Activated T-cell treated with anti-CD3 and anti-CD28 coated beads for 48 hours (primary cell): ENCODE measurements at places on chromosomes 12 and 14.

- no peak for DNase-seq
Measured at GRCh38 chr14:24880689-24881088, 169.3 kb downstream of the STXBP6 start.

DNA sequence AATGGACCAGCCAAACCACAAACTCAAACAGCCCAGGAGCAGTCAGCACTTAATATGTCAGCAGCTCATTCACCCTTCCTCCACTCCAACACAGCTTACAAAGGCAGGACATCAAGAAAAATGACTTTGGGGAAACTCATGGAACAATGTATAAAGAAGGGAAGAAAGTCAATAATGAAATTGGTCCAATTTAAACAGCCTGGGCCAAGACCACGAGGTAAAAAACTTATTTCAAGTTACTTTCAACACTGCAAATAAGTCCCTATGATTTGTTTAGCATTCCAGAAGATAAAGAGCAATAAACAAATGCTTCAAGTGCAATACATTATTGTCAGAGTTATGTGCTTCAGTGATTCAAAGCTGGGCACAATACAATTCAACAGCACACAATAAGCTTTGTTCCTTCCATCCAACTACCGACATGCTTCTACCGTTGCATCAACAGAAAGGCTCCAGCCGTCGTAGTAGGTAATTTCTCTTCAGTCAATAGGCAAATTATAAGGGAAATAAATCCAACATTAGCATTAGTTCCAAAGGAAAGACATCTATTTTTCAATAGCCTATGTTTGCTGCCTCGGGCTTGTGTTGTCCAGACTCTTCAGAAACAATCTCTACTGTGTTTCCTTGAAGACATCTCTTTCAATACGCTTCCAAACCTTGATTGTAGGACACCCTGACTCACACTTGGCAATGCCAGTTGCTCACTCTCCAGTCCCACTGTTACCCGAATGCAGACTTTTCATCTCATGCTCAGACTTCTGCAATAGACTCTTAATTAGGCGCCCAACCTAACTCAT is 225.7 kb downstream of the NUAK1 start:
- DNase-seq, result no peak

DNA sequence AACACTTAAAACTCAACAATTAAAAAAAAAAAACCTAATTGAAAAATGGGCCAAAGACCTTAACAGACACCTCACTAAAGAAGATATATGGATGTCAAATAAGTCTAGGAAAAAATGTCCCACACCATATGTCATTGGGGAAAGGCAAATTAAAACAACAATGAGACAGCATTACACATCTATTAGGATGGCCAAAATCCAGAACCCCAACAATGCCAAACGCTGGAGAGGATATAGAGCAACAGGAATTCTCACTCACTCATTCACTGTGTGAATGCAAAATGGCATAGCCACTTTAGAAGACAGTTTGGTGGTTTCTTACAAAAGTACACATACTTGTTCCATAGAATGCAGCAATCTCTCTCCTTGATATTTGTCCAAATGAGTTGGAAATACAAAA is 173.7 kb downstream of the SLC25A21 start:
- no peak for DNase-seq

- no peak for DNase-seq
Measured at GRCh38 chr12:52946797-52947547, 1.9 kb upstream of the KRT18 start.

DNA sequence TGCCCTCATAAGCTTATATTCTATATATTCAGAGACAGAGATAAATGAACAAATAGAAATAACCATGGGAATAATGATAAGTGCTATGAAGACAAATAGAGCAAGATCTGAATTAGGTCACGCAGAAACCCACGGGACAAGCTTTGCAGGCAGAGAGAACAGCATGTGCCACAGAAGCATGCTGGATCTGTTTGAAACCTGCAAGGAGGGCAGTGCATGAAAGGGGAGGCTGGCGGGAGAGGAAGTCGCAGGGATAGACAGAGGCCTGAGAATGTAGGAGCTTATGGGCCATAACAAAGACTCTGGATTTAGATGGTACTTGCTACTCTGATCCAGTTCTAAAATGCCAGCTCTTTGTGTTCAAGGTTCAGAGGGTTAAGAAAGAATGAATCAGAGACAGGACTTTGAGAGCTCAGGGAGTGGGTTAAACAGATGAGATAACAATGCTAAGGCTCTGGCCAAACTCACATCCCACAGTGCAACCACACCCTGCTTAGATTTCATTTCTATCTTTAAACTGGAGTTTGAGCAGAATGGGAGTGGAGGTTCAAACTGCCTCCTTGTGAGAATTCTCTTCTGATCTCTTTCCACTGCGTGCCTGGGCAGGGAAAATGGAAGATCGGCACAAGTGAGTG is 49.2 kb upstream of the PPP1R12A start:
- no peak for DNase-seq

- DNase-seq, result no peak
Measured at GRCh38 chr14:75630695-75631452, 29.8 kb downstream of the ERG28 start.

GRCh38 chr14:85390236-85390635 is 139.7 kb upstream of the FLRT2 start:
- no peak for DNase-seq

DNA sequence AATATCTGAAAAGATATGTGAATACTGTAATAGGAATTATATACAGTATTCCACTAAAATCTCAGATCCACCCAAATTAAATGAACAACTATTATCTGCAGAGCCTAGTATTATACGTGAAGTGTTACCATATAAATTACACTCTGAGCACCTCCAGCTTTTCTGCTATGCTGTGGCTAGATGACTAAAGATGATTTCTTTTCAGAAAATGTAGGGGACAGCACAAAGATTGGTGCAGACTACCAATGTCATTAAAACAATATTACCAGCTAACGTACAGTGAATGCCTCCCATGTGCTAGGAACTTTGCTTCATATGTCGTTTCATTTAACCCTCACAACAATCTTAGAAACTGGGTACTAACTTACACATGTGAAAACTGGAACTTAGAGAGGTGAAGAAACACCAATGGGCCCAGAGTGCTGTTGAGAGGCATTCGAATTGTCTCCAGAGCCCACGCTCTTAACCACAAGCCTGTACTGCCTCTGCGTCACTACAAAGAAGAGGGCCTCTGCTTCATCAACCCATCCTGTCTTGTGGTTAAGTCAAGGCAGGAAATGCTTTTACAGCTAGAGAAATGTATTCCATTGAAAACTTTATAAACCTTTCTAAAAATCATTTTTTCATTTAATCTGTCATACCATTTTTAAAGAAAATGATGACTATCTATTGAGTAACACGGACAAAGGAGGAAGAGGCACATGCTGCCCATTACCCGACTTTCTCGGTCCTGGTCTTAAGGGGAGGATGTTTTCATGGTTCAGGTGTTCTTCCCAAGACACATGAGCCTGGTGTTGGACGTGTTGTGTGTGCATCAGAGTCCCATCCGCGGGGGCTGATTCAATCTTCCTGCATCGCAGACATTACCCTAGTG is 1.3 kb downstream of the GPR65 start:
- peak; percentile 41 for DNase-seq

DNA sequence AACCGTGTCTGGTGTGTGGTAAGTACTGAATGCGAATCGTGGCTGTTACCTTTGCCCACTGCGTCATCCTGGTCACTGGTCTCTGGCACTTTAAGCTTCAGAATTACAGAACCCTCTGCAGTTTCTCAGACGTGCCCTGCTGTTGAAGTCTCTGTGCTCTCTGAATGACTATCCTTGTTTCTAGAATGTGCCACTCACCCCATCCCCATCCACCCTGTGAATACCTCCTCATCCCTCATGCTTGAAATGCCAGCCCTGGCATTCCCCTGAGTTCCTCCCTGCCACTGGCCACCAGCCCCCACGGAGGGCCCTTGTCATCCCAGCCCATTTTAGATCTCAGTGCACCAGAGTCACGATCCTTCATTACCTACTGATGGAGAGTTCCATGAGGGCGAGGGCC is 21.3 kb downstream of the TPCN1 start:
- DNase-seq, result no peak

DNA sequence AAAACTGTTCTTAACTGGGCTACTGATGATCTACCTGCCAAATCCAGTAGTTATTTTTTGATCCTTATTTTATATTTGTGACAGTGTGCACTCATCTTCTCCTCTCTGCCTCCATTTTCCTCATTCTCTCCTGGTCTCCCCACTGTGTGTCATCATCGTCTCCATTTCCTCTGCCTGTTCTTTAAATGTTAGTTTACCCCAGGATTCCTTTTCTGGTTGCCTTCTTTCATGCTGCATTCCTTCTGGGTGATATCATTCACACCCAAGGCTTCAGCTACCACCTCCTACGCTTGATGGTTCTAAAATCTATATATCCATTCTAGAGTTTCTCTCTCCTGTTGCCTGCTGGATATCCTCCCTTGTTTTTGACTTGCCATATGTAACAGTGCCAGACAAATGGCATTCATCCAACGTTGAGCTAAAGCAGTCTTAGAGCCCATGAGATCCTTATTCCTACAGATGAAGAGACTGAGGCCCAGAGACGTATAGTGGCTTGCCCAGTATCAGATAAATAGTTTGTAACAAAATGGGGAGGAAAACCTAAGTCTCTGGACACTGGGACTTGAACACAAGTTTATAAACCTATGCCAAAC is 109.5 kb downstream of the DIP2B start:
- no peak for DNase-seq

- no peak for DNase-seq
Measured at GRCh38 chr14:90406384-90406798, 9.6 kb downstream of the CALM1 start.

DNA sequence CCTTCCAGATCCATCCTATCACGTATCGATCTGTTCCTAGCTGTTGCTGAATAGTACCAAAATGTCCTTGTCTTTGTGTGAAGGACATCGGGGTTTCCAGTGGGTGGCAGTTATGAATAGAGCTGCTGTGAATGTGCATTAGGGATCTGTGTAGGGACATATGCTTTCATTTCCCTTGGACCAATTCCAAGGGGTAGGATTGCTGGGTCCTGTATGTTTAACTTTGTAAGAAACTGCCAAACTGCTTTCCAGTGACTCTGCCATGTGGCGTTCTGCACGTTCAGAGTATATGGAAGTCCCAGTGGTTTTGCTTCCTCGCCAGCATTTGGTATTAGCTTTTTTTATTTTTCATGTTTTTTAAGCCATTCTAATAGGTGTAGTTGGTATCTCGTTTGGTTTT is 28.6 kb downstream of the PACS2 start:
- no peak for DNase-seq

DNA sequence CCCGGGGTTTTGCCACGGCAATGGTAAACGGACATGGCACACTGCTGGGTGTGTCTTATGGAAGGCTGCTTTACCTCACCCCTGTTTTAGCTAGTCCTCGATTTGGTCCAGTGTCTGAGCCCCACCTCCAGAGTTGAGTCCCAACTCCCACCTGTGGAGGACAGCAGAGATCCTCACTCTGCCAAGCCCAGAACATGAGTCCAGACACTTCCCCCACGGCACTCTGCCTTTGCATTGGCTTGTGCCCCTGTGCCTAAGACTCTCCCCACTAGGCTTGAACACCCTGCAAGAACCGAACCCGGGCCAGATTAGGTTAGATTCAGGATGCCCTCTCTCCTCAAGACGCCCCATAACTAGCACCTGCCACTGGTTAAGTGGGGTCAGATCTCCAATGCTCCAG is 59.8 kb upstream of the C14orf180 start:
- no peak for DNase-seq

GRCh38 chr12:91813701-91814100 is 331.9 kb downstream of the BTG1 start:
- no peak for DNase-seq

GRCh38 chr14:68450391-68451120 is 342.3 kb downstream of the ZFP36L1 start:
- no peak for DNase-seq

- DNase-seq, result no peak
Measured at GRCh38 chr12:6333029-6333428, 8.8 kb downstream of the TNFRSF1A start.

- no peak for DNase-seq
Measured at GRCh38 chr12:77613411-77613810, 217.3 kb upstream of the NAV3 start.

- DNase-seq, result no peak
Measured at GRCh38 chr12:131753757-131754156, 42.9 kb downstream of the SFSWAP start.

DNA sequence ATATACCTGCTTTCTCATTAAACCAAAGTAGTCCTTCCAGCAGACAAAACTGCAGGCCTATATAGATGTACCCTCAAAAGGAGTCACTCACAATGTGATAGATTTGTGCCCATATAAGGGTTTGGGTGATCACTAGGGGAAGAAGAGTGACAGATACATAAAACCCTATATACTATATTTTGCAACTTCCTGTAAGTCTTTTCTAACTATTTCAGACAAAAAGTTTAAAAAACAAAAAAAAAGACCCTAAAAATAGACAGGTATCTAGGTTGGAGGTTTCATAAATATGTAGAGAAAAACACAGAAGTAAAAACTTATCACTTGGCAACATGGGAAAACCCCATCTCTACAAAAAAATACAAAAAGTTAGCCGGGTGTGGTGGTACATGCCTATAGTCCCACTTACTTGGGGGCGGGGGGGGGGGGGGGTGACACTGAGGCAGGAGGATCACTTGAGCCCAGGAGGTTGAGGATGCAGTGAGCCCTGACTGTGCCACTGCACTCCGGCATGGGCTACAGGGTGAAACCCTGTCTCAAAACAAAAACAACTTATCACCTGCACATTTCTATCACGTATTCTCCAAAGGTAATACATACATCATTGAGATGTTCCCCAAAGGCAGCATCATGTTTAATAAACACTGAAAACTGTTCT is 2.9 kb downstream of the VCPKMT start:
- DNase-seq, result no peak

GRCh38 chr12:4137015-4137414 is 136.5 kb upstream of the CCND2 start:
- DNase-seq, result no peak

- DNase-seq, result no peak
Measured at GRCh38 chr14:103231376-103232019, 102.5 kb upstream of the EIF5 start.

DNA sequence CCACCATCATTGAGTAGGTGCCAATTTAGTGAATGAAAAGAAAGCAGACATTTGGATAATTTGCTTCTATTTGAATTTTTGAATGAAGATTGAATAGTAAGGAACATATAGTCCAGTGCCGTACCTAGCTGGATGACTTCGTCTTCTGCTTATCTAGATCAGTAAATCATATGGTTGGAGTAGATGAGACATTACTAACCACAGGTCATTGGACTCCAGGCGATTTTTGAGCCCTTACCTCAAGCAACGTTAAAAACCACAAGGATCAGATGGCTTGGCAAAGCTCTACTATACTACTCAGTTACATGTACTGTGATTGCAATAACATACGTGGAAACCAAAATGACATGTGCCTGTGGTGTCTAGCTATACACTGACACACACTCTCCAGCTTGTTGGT is 1.7 kb upstream of the SPATS2 start:
- no peak for DNase-seq

- DNase-seq, result no peak
Measured at GRCh38 chr14:51395361-51395849, 155.4 kb downstream of the TMX1 start.

DNA sequence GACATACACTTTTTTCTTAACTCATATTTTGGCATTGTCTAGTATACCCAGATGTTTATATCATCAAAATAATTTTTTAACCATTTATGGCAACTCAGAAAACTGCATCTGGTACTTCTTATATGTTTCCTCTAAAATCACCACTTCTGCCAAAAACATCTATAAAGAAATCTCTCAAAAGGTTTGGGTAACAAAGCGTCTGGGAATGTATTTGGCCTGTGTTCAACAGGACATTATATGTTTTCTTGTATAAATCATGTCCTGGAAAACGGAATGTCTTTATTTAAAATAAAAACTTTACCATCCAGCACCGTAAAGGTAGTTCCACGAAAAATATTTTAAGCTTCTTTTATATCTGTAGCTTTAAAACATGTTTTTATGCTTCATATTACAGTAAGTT is 36.1 kb upstream of the FBLN5 start:
- DNase-seq, result no peak
